ENCODE measurements at places on chromosomes 11 and 22.
A peak's percentile ranks its signal among the peaks of the same experiment; 100 is the strongest.

DNA sequence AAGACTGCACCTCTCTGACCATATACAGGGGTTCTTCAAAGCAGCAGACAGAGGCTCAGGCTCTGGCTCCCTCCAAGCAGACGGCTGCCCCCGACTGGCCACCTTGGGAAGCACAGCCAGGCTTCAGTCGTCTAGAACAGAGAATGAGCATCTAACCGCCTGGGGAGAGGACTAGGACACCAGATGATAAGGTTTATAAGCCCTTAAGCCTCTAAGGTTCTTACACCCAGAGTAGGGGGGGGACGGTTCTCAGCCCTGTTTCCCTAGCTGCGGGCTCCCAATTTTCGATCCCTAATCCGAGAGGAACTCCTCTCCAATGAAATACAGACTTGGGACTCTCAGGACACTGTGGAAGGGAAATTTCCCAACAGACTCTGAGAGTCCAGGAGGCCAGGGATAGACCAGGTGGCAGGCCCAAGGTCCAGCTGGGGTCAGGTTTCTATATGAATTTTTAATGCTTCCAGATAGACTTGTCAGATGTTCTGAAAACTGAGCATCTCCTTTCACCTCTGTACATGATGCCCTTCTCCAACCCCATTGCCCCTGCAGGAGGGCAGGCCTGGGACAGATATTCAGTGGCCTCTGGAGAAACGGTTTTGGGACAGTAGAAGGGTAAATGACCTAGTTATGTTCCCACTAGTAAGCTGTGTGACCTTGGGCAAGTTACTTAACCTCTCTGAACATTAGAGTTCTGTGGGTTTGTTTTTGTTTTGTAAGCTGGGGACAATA, 20.2 kb downstream of the RTN4RL2 start:
- peak; percentile 39 for DNase-seq

DNA sequence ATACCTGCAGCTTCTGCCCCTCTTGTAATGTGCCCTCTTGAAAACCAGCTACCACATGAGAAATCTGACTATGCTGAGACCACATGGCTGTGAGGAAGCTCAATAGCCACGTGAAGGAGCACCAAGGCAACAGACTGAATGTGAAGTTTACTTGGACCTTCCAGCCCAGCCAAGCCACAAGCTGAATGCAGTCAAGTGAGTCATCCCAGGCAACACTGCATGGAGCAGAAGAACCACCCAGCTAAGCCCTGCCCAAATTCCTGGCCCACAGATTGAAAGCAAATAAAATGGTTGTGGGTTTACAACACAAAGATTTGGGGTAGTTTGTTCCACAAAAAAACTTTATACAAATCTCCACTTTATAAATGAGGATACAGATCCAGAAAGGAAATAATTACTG, 114.5 kb downstream of the TIMP3 start:
- DNase-seq, result no peak

DNA sequence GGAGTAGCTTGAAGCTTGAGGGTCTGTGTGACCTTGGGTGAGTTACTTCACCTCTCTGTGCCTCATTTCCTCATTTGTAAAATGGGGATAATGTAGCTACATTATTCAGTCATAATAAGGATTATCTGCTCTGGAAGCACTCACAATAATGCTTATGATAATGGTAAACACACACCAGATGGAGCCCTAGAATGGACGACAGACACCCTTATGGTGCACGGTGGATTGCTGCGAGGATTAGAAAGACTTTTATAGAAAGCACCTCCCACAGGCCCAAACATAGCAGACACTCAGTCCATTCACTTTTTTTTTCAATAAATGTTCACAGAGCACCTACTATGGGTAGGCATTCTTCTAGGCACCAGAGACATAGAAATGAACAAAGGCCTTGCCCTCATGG, 53.8 kb downstream of the LARGE1 start:
- no peak for DNase-seq

GRCh38 chr11:117950301-117950700, 21.1 kb upstream of the TMPRSS13 start:
- DNase-seq, result peak; percentile 48

DNA sequence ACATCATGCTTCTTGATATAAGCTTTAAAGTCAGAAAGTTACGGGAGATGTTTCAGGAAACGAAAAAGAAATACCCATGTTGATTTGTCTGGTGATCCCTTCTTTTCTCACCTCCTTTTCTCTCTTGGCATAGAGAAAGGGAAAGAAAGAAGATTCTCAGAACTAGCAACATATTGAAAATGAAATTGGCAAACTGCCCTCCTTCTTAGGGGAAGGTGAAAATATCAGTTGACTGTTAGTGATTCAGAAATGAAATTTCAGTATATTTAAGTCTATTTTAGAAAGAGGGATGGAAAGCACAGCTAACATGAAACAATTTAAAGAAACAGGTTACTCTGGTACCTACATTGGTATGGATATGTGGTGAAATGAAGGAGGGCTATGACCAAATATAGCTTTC, 918.1 kb downstream of the METTL15 start:
- DNase-seq, result no peak

DNA sequence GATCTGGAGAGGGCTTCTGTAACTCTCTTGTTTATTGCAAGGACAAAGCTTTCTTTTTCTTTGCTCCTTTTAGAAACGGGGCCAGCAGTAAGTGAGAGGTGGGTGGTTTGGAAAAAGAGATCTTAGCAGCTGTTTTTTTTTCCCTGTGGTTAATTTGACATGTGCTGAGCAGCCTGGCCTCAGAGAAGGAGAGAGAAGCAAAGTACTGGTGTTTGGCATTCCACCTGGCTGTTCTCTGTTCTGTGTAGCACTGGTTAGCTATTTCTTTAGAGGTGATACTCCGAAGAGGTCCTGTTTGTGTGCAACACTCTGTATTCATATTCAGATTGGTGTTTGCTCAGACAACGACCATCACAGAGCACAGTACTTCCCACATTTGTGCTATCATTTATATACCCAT, 80.8 kb upstream of the SORL1-AS1 start:
- no peak for DNase-seq

GRCh38 chr22:18008136-18008535, 16.2 kb downstream of the MICAL3 start:
- DNase-seq, result no peak

GRCh38 chr22:37986371-37986770, 2.0 kb upstream of the SOX10 start:
- DNase-seq, result no peak

DNA sequence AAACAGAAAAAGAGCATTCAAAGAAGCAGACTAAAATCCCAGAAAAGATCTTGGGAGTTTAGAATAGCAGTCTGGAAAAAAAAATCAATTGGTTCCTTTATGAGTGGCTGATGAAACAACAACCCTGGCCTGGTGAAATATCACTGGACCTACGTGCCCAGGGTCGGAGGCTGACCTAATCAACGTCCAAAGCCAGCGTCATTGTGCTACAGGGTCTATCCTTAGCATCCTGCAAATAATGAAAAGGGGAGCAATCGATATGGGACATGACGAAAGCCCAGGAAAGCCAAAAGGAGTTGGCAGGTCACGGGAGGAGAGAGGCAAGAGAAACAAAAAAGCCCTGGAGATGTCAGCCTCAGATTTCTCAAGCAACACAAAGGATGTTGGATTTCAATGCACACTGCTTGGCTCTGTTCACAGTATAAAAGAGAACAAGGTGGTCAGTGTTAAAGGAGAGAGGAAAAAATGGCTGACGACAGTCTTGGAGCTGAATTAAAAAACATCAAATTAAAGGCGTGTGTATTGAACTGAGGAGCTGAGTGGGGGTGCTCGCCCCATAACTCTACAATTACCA, 148.8 kb downstream of the BLID start:
- no peak for DNase-seq

- DNase-seq, result no peak
These were observed 19.7 kb downstream of the CDPF1 start for GRCh38 chr22:46230262-46230901.

GRCh38 chr22:45672564-45673481, 1.2 kb downstream of the ATXN10 start:
- DNase-seq, result no peak

GRCh38 chr22:45599836-45600577, 71.6 kb upstream of the ATXN10 start:
- DNase-seq, result no peak

GRCh38 chr22:31739795-31740201, 10.1 kb downstream of the PRR14L start:
- DNase-seq, result no peak

DNA sequence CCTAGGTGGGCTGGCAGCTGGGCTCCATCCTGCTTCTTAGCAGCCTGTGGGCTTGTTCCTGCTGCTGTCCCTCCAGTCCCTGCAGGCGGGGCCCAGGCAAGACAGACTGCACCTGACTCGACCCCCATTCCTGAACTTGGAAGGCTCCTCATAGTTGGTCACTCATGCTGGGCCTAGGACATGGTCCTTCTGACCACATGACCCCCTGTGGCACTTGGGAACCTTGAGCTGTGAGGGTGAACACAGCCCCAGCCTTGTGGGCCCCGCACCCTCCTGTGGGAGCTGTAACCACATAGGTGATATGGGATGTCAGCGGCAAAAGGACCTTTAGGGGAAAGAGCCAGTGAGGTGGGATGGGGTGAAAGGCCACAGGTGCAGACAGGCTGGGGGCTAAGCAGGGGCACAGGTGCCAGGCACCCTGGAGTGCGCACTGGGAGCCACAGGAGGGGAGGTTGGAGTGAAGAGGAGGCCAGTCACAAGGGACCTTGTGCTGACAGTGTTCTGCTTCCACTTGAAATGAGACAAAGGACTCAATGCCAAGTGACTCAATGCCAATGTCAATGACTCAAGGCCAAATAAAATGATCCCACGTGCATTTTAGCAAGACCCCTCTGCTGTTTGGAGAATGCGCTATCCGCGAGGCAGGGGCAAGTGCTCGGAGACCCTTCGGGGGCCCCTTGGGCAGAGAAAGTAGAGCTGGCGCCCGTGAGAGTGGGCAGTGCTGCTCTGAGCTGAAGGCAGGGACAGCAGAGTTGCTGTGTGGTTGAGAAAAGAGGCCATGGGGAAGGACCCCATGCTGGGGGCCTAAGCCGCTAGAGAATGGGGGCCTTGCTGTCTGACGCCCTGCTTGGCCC, 90.7 kb downstream of the MORC2 start:
- no peak for DNase-seq

GRCh38 chr11:116217441-116217840, 555.3 kb downstream of the BUD13 start:
- no peak for DNase-seq

DNA sequence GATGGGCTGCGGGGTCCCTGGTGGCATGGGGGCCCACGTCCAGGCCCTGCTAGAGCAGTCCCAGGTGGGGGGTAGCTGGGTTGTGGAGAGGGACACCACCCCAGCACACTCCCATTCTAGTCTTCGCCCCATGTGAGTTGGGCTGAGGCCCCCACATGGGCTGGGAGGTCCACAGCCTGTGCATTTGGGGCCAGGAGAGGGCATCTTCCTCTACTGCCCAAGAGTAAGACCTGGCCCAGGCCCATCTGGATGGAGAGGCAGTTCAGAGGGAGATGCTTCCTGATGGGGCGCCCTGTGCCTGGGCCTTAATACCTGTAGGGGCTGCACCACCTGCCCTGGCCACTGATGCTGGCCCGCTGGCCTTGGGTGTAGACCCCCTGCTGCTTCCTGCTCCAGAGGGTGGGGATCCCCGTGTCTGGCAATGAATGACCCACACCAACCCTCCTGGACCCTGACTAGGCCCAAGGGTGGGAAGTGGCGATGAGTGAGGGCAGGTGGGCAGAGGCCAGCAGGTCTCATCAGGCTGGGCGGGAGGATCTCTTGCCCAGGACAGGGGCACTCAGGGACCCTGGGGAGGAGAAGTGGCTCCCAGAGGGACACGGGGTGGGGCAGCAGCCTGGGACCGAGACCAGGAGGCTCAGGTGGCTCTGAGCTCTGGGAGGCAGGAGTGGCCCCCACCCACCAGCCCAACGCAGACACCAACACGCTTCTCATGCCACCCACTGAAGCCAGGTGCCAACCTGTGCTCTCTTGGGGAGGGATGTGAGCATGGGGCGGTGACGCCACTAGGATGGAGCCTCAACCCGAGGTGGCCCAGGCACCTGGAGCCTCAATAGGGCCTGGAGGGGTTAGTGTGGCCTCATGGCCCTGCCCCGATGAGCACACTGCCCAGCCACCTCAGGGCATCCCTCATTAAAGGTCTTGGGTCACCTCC, 17.4 kb upstream of the GNB1L start:
- peak; percentile 4 for DNase-seq

- DNase-seq, result no peak
These were observed 669 bp upstream of the BCR start for GRCh38 chr22:23179381-23180299.

DNA sequence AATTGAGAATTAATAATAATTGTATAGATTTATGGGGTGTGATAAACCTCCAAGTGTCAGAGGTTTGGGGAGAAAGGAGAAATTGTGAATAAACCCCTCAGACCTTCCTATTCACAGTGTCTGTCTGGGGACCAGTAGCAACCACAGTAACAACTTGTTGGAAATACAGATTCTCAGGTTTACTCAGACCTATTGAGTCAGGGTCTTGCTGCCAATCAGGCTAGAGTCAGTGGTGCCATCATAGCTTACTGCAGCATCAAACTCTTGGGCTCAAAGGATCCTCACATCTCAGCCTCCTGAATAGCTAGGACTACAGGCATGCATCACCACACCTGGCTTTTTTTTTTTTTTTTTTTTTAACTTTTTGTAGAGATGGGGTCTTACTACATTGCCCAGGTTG, 17.3 kb downstream of the SLC3A2 start:
- no peak for DNase-seq

DNA sequence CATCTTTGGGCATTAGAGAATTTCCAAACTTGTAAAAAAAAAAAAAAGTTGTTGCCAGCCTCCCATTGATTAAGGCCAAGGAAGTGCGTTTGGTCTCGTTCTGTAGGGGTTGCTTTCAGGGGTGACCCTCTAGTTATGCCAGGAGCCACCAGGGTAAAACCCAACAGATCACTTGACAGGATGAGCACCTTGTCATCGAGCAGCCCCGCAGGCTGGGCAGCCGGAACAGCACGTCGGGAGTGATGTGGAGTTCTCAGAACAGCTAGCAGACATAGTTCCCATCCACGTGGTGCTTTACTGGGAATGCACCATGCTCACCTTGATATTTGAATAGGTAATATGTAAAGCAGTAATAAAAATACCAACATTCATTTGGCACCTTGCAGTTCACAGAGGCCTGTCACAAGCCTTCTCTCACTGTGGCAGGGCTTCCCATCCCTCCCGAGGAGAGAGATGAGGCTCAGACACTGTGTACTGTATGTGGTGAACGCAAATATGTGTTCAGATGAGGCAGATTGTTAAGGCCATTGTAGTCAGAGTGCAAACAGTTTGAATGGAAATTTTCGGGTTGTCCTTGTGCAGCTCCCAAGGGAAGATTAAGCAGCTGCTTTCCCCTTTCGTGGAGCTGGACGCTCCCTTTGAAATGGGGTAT, 70.9 kb upstream of the SORL1-AS1 start:
- DNase-seq, result no peak

- DNase-seq, result no peak
These were observed 450.0 kb downstream of the MIAT start for GRCh38 chr22:27107386-27107785.

DNA sequence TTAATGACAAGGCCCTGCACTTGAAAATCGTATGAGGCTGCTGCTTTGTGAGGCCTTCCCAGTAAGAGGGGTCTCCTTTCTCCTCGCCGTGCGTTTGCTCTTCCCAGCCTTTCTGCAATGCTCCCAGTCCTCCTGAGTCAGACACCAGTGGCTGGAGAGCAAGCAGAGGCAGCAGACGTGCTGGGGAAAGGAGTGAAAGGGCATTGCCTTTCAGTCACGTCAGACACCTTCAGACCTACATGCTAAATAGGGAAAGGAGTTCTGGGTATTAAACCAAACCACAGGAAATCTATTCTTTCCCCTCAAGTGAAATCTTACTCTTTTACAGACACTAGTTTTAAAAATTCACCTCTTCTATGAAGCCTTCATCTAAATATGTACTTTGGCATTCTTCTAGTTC, 274.8 kb downstream of the NTM start:
- DNase-seq, result no peak
